ENCODE measurements at places on chromosomes 6 and 20. TPM values are rescaled to one million over a fixed set of nuclear protein-coding genes. Genes with fewer than 3 reads are reported as not detected.
A peak's percentile ranks its signal among the peaks of the same experiment; 100 is the strongest.

The EFCAB8 gene
- 1.8 TPM for total RNA-seq

The ZNFX1 gene
- total RNA-seq: 78.4 TPM

The LY6G6C gene
- not detected for total RNA-seq

The CYP24A1 gene
- 3.0 TPM for total RNA-seq

The RBPJL gene
- not detected for total RNA-seq

The APCDD1L gene
- not detected for total RNA-seq

The OR2H2 gene
- not detected for total RNA-seq

DNA sequence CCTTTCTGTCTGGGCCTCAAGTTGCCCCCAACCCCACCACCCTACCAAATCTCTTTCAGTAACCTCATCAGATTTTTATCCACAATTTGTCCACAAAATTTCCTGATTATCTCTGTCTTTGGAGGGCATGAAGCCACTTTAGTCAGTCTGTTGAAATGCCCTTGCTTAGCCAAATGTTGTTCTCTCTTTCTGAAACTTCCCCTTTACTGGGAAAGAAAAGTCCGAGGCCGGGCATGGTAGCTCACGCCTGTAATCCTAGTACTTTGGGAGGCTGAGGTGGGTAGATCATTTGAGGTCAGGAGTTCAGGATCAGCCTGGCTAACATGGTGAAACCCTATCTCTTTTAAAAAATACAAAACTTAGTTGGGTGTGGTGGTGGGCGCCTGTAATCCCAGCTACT lies 33.8 kb downstream of the TOMM6 start:
- DNase-seq: no peak

GRCh38 chr6:17280552-17281090 lies 540 bp upstream of the RBM24 start:
- no peak for DNase-seq

GRCh38 chr6:168377484-168377855 lies 57.9 kb upstream of the DACT2 start:
- no peak for DNase-seq

DNA sequence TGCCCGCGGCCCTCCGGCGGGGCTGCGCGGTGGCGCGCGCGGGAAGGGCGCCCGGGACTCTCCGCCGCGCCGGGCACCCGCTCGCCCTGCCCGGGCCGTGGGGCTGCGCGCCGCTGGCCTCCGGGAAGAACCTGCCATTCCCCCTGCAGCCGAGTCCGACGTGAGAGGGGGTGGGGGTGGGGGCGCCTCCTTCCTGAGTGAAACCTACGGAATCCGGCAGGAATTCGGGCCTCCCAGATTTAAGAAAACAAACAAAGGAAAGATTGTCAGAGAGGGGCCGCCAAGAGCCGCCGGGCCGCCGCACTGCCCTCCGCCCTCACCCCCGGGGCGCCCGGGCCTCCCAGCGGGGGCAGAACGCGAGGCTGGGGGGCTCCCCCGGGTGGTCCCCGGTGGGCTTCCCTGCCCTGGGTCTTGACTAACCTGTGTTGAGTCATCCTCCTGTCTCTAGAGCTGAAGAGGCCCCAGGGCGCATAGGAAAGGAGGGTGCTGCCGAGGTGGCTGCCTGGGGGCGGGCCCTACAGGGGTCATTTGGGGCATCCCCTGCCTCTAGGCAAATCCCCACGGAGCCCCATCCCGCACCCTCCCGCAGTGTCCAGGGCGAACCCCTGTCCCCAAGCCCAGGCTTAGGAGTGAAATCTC lies 42.2 kb upstream of the FOXP4 start:
- no peak for DNase-seq

GRCh38 chr20:5553194-5553815 lies 196.9 kb upstream of the SHLD1 start:
- no peak for DNase-seq

- no peak for DNase-seq
Observed at GRCh38 chr6:75025371-75025770, 180.5 kb downstream of the COL12A1 start.

DNA sequence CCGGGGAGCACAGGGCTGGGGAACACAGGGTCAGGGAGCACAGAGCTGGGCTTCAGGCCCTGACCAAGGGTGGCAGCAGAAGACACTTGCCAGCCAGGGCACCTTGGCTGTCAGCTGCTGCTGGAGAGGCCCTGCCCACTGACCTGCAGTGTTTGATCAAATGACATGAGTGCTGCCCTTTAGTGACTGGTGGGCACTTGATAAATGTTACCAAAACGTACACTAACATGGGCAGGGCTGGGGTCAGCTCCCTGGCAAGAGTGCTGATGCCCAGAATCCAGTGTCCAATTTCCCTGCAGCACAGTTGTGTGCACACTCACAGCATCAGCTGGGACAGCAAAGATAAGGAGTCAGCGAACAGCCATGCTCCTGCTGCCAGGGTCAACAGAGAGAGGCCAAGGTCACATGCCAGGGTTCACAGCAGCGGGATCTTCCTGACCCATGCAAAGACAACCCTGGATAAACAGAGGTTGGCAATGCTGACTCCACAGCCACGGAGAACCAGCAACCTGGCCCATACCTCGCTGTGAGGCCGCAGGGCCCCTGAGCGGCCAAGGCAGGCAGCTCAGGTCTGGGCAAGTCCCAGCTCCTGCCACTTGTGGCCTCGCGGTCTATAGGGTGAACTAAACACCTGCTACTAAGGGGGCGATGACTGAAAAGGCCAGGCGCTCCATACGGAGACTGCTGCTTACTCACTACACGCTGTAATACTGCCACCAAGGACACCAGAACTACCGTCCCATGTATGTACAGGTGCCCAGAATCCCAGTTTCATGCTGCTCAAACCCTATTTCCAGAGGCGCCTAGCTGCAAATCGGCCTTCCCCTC lies 46.3 kb downstream of the NINL start:
- DNase-seq: no peak

GRCh38 chr6:56850626-56851025 lies 104.3 kb upstream of the BEND6 start:
- DNase-seq: no peak

- no peak for DNase-seq
Observed at GRCh38 chr6:99066044-99066443, 118.3 kb upstream of the FBXL4 start.

GRCh38 chr20:18728165-18728869 lies 85.3 kb upstream of the SCP2D1 start:
- DNase-seq: no peak

GRCh38 chr6:84416043-84416657 lies 188.7 kb upstream of the CEP162 start:
- DNase-seq: no peak

- no peak for DNase-seq
Observed at GRCh38 chr20:61925555-61926252, 140.0 kb downstream of the TAF4 start.

DNA sequence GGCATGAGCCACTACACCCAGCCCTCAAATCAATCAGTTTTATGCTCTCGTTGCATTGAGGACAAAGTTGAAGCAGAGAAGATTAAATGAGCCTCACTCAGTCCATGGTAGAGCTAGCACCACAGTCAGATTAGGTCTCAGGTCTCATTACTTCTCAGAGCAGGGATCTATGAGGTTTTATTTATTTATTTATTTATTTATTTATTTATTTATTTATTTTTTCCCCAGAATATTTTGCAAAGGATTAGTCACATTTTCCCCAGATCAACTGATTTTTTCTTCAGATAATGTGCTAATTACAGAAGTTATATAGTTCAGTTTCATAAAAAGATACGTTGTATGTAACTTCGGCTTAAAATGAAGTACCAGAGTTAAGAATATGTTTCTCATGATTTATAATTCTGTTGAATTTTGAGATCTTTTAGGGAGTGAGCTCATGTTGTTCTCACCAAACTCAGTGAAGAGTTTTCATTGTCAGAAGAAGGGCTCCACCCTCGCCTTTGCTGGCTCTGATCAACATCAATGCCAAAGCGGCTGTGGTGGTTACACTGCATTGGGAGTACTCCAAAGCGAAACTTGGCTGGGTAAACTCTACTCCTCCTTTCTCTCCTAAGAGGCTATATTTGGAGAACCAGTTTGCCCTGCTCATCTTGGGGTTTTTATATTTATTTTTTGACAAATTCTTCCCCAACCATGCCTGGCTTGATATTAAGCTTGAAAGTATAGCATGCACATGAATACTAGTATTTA lies 12.9 kb upstream of the ID4 start:
- no peak for DNase-seq

DNA sequence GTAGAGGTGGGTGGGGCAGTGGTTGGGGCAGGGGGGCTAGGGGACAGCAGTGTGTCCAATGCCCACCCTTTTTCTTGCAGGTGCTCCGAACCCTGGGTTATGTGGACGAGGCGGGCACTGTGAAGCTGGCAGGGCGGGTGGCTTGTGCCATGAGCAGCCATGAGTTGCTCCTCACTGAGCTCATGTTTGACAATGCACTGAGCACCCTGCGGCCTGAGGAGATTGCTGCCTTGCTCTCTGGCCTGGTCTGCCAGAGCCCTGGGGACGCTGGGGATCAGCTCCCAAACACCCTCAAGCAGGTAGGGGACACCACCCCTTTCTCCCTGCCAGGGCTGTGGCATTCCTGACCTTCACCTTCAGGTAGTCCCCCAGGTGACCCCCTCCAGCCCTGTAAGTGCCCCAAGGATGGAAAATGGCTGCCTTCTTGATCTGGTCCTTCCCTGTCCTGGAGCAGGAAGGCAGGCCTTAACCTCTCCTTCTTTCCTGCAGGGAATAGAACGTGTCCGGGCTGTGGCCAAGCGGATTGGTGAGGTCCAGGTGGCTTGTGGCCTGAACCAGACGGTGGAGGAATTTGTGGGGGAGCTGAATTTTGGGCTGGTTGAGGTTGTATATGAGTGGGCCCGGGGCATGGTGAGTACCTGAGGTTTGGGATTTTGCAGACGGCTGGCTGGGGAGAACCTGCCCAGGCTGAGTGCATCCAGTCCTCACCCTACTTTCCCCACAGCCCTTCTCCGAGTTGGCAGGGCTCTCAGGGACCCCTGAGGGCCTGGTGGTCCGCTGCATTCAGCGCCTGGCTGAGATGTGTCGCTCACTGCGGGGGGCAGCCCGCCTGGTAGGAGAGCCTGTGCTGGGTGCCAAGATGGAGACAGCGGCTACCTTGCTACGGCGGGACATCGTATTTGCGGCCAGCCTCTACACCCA lies 2.9 kb downstream of the DXO start:
- peak; percentile 33 for DNase-seq

- DNase-seq: no peak
Observed at GRCh38 chr20:43549416-43550065, 9.3 kb upstream of the SGK2 start.

DNA sequence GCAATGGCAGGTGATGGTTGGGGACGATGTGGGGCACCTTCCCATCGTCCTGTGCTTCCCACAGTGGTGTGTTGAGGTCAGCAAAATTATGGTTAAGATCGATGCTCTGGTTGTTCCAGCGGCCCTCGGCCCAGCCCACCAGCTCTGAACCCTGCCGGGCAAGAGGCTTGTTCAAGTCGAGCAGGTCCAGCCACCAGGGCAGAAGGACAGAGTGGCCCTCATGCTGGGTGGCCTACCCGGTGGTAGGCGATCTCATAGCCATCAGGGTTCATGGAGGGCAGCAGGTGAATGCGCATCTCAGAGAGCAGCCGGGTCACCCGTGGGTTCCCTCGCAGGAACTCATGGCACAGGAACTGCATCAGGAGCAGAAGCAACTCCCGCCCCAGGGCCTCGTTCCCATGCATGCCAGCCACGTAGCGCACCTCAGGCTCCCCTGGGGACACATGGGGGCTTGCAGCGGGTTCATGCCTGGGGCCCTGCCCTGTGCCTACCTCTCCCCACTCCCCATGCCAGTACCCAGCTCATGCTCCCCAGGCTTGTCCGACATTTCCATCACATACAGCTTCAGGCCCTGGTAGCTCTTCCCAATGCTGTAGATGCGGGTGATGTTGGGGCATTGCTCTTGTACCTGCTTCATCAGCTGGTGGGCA lies 4.3 kb downstream of the CPXM1 start:
- DNase-seq: no peak

All from CD4-positive, alpha-beta memory T cell (primary cell).